Uterine smooth muscle cell (primary cell): ENCODE measurements at places on chromosomes 2 and 18. TPM values are rescaled to one million over a fixed set of nuclear protein-coding genes. Genes with fewer than 3 reads are reported as not detected.

Gene AGXT
- total RNA-seq, result under 0.01 TPM in 1 of 2 replicates, not detected in the other

Gene NEU2
- total RNA-seq, result not detected in 2 replicates

Gene ARHGEF4
- total RNA-seq, result 6.3 and 8.1 TPM in 2 replicates

Gene TBR1
- total RNA-seq, result not detected in 2 replicates
